ENCODE measurements at places on chromosomes 2 and 18. TPM values are rescaled to one million over a fixed set of nuclear protein-coding genes. Genes with fewer than 3 reads are reported as not detected.

DNA sequence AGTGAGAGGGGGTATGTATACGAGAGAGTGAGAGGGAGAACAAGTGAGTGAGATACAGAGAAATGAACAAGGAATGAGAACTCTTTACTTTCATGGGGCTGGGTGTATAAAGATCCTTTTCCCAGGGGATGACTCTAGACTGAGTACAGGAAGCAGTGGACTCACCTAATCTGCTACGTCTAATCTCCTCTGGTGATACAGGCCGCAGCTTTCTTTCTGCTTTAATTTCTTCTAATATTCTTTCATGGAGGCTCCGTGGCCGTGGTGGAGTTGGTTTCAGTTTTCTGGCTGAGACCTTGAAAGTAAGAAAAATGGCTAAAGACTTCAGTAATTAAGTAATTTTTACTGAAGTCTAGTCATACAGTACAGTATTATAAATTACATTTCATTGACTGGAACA, 85.2 kb downstream of the PRELID3A start:
- DNase-seq: no peak
- no peaks in the 10 kb centered on the region for H3K27me3 ChIP-seq
- no peaks in the 10 kb centered on the region for H3K4me1 ChIP-seq
- H3K4me3 ChIP-seq: no peak overlapping the region
- H3K36me3 ChIP-seq: peaks cover 18% of the 10 kb centered on the region

DNA sequence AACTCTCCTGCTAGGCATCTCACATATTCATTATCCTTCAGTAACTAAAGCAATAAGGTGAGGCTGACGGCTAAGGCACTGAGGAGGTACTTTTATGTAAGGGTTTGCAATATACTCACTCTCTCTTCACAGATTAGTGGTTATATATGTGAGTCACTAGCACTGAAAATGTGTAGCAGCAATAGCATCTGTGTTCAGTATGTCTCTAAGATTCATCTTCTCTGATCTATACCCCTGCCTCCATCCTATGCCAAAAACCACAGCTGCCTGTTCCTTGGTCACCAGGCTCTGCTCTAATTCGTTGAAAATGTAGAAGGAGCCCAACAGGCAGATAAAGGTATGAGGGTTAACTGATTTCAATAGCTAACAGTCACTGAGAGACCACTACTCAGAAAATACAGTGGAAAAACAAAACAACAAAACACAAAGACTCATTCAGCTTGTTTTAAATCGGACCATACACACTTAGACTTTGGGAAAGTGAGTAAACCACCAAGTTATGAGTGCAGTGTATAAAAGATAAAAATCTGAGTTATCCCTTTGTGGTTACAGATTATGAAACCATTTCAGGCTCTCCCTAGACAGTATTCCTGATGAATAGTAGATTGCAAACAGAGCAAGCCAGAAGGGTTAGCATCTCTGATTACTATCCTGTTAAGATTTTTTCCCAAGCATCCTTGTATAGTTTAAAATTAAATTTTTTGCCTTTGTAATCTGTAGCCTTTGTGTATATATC, 75.3 kb upstream of the CYP26B1 start:
- DNase-seq: no peak
- H3K36me3 ChIP-seq: no peaks in the 10 kb centered on the region
- H3K27ac ChIP-seq: no peak overlapping the region
- H3K4me3 ChIP-seq: no peak overlapping the region

DNA sequence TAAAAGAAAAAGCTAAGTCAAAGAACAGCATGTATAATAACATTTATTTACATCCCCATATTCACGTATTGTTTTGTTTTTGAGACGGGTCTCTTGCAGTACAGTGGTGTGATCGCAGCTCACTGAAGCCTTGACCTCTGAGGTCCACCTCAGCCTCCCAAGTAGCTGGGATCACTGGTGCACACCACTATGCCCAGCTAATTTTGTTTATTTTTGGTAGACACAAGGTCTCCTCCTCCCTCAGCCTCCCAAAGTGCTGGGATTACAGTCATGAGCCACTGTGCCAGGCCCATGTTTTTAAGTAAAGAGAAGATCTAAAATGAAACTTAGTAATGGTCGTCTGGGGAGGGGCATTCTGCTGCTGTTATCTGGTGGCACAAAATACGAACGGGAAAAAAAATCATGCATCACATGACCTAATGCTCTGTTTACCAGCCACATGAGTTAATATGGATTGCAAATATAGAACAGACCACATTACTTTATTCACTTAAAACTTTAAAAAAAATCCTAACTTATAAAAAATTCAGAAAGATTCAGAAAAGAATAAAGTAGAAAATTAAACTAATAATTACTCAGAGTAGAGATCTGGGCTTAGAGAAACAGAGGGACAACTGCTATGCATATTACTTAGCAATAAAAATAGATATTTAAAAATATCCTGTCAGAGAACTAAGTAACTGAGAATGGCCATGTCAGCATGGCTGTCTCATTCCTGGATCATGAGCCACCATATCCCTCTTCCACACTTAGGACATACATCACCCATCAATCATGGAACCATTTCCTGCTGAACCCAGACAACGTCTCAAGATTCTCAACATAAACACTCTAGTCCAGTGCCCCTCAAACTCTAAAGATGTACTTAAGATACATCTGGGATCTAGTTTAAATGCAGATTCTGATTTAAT, 7.3 kb downstream of the MMADHC start:
- peaks cover 34% of the 10 kb centered on the region for H3K4me1 ChIP-seq
- no peak overlapping the region for H3K4me3 ChIP-seq
- H3K27me3 ChIP-seq: no peaks in the 10 kb centered on the region
- H3K36me3 ChIP-seq: peaks cover 6% of the 10 kb centered on the region
- H3K27ac ChIP-seq: no peak overlapping the region
- DNase-seq: no peak

DNA sequence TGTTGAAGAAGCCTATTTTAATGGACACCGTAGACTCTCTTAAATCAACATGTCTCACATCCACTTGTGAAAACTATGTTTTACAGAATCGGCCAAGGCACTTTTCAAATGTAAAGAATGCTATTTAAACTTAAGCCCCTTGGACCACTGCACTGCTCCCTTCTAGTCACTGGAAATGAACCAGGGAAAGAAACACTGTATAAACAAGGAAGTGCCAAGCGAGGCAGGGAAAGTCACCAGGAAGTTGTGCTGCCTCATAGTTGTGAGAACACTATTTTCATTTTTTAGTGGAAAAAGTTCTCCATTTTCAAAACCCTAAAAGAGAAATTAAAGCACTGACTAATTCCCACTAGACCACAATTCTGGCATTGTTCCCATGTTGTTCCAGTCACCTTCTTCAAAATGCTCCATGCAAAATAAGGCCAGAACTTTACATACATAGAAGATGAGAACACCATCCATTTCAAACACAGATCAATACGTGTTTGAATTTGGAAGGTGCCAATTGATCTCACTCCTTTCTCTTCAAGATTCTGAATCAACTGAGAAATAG, 13.5 kb downstream of the CCDC141 start:
- no peak overlapping the region for H3K27ac ChIP-seq
- no peak for DNase-seq
- no peaks in the 10 kb centered on the region for H3K4me1 ChIP-seq
- no peaks in the 10 kb centered on the region for H3K36me3 ChIP-seq
- H3K4me3 ChIP-seq: no peak overlapping the region

- no peaks in the 10 kb centered on the region for H3K4me1 ChIP-seq
- H3K36me3 ChIP-seq: no peaks in the 10 kb centered on the region
- no peak overlapping the region for H3K4me3 ChIP-seq
- no peak for DNase-seq
- no peak overlapping the region for H3K27ac ChIP-seq
- no peaks in the 10 kb centered on the region for H3K27me3 ChIP-seq
Measured at GRCh38 chr18:3511980-3512379, 62.0 kb downstream of the TGIF1 start.

ELOA2 gene
- total RNA-seq: not detected

IL36A gene
- not detected for total RNA-seq

GLI2 gene
- total RNA-seq: 2.1 TPM

SULT1C4 gene
- 6.1 TPM for total RNA-seq

GLB1L gene
- 26.0 TPM for total RNA-seq

PROKR1 gene
- total RNA-seq: 1.1 TPM

CFAP65 gene
- not detected for total RNA-seq

CCL20 gene
- total RNA-seq: not detected

Measured in sigmoid colon (tissue), 7 donors.